HAP-1 (cell line): ENCODE measurements at places on chromosomes 2 and 18.

GRCh38 chr2:8583400-8584173 is 98.3 kb upstream of the ID2 start:
- DNase-seq = peak; percentile 90

DNA sequence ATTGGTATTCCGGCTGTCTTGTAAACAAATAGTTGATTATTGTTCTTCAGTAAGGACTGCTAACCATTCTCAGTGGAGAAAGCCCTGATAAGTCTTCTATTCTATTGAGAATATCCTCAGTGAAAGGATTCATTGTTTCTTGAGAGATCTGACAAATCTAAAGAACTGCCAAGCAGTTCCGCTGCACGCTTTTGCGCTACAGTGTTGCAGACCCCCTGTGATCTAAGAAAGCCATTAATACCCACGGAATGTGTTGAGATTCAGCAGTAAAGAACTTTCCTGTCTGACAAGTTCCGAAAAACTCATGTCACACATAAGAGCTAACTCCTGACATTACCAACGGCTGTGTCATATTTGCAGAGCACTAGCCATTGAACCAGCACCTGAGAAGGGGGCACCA is 63.8 kb downstream of the ZNF236 start:
- no peak for DNase-seq

DNA sequence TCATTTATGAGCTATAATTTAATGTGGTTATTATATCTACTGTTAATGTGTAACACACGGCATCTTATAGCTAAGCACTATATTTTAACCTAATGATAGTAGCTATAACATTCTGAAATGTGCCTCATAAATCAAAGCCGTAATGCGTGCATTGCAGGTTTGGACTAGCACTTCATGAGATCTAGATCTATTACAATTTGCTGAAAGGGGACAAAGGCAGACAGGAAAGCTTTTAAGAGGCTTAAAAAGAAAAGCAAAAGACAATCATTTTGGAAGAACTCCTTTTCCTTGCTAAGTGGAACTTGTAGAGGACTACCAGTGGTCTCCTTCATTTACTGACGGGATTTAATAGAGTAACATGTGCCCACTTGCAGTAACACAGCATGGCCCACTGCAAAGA is 213.1 kb downstream of the NBAS start:
- peak; percentile 13 for DNase-seq

- no peak for DNase-seq
Measured at GRCh38 chr18:45519411-45520280, 95.6 kb upstream of the SLC14A2 start.
